ENCODE measurements at places on chromosomes 6 and 20.

DNA sequence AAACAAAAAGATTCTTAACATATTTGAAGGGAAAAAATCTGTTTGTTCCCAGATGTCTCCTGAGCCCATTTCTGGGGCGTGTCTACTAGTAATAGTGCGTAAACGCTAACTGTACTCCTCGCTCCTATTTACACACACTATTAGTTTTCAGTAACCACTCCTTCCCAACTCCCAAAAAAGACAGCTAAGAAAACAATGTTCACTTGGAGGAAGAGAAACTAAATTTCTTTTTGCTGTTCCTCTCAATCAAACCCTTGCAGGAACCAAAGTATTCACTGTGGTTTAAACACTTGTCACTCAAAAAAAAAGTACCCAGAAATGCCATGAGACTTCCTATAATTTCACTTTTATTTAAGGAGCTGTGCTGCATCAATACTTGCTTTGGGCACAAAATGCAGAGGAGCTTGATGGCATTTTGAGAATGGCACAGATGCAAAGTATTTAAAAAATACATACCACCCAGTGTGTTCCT, 118.2 kb downstream of the BACH2 start:
- no peak for DNase-seq

DNA sequence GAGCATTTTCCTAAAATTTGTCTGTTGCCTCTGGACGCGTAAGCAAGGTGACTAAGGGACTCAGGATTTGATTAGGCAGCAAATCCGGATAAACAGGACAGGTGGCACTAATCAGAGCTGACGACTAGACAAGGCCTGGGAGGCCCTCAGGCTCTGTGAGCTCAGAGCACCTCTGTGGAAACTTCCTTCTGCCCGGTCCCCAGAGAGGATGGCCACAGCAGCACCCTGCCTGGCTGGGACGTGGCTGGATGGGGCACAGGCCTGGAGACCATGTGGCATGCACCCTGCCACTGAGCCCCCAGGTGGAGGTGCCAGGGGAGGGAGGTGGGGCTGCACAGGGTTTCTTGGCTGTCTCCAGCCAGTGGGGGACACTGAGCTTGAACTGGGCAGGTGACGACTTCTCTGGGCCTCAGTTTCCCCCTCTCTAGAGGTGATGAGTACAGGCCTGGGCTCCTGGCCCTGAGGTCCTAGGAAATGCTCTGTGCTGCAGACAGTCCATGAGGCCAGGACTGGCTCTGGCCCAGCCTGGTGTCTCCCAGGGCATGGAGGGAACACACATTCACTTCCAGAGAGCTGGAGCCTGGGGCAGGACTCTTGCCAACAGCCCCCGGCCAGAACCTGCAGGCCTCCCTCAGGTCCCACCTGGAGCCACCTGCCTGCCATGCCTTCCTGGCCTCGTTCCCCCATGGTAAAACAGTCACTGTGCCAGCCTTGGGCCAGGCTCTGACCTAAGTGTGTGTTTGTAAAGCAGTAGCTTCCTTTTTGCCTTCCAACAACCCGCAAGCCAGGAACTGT, 39.6 kb upstream of the STX16 start:
- DNase-seq = no peak

- no peak for DNase-seq
Observed at GRCh38 chr6:136236466-136237293, 13.4 kb downstream of the MTFR2 start.

DNA sequence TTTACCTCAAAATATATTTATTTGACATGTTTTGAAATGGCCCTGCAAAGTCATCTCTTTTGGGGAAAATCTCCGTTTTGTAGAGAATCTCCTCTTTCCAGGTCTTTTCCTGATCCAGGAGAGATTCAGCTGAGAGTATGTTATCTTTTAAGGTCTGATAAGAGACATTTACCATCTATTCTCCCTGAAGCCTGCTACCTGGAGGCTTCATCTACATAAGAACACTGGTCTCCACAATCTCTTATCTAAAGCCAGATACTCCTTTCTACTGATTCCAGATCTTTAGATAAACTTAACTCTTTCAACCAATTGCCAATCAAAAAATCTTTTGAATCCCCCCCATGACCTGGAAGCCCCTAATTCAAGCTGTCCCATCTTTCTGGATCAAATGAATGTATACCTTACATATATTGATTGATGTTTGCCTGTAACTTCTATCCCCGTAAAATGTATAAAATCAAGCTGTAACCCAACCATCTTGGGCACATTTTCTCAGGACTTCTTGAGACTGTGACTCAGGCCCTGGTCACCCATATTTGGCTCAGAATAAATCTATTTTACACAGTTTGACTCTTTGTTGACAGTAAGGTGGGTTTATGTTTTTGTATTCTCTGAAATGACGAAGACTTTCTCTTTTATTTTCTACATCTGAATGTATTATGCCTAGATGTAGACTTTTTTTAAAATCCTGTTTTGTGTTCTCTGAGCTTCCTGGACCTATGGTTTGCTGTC, 95.5 kb downstream of the ECT2L start:
- no peak for DNase-seq

- DNase-seq = no peak
Observed at GRCh38 chr6:152642578-152643375, 5.6 kb upstream of the SYNE1 start.
